Small intestine (tissue), 16 donors: ENCODE measurements at places on chromosomes 6 and 20. TPM values are rescaled to one million over a fixed set of nuclear protein-coding genes. Genes with fewer than 3 reads are reported as not detected.
A peak's percentile ranks its signal among the peaks of the same experiment; 100 is the strongest.

The GHRH gene
- polyA plus RNA-seq = not detected

The TBXT gene
- not detected for polyA plus RNA-seq

The PERP gene
- polyA plus RNA-seq = 83.4 TPM

The POPDC3 gene
- 0.24 TPM for polyA plus RNA-seq

The TOX2 gene
- 10.6 TPM for polyA plus RNA-seq

- DNase-seq = no peak
Measured at GRCh38 chr6:163165155-163165910, 249.2 kb upstream of the QKI start.

DNA sequence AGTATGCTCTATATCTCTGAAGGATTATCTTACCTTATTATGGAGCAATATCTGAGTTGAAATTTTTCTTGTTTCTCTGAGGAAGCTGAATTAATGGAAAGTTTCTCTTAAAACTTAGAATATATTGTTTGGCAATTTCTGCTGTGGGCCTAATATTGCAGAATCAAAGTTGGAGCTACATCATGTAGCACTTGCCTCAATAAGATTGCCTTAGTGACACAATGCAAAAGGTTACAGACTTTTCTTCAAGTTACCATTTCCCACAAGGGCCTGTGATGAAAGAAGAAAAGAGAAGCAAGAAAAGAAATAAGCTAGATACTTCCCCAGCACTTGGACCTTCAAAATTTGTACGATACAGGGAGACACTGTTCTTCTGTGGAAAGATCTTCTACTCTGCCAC lies 151.2 kb downstream of the SOBP start:
- DNase-seq = no peak

DNA sequence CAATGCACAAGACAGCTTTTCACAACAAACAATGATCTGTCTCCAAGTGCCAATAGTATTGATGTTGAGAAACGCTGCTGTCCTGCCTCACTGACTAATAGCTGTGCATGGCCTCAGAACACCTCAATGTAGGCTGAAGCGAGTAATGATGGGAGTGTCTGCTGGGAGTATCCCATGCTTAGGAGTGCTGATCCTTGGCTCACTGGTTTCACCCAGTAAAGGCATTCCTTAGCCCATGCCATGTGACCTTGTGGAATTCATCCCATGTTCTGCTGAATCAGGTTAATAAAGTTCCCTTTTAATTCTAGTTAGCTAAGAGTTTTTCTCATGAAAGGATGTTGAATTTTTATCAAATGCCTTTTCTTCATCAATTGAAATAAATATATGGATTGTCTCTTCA lies 3.8 kb upstream of the WFDC12 start:
- peak; percentile 39 for DNase-seq

DNA sequence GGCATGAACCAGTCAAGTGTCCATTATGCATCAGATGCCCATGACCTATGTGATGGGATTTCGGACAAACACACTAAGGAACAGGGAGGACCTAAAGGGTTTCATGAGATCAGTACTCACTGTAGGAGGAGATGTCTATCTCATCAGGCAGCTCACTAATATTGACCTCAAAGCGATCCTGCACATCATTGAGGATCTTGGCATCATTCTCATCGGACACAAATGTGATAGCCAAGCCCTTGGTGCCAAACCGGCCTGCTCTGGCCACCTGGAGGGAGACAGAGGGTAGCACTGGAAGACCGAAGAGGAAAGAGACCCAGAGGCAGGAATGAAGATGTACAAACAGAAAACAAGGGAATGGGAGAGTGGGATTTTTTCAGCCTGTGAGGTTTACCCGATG lies 1.9 kb downstream of the MCCD1 start:
- DNase-seq = no peak
